ENCODE measurements at places on chromosomes 11 and 22.

DNA sequence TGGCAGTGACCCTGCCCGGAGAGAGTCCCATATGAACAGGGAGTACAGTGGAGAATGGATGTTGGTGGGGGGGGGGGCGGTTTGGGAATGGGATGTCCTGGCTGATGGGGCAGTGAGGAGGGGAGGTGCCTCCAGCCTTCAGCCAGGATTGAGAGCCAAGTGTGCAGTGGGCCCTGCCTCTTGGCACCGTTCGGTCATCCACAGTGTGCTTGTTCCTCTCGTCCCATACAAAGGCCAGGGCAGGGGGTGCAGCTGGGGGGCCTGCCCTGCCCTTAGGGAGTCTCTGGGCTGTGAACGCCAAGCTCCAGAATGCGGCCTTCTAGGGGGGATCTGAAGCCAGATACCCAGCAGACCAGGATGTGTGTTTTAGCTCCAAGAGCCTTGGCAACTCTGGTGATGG is 34.0 kb downstream of the KCNC1 start:
- no peak for DNase-seq

- no peak for DNase-seq
These were observed 579 bp upstream of the CABP7 start for GRCh38 chr22:29718949-29719898.

GRCh38 chr11:76683161-76684095 is 12.9 kb upstream of the LRRC32 start:
- DNase-seq = no peak

DNA sequence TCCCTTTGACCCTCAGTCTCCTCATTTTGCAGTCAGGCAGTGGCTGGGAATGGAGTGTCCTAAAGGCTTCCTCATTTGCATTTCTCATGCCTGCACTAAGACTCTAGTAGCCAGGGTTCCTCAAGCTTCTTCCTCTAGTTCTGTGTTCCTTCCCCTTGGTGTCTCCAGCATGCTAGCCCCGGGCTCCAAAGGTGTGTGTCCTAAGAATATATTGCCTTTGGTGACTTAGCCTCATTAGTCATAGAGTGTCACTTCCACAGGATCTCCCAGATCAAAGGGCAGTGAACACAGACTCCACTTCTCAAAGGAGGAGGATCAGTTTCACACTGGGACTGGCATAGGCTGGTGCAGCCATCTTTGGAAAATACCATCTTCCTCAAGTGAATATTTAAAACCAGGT is 21.4 kb upstream of the ACER3 start:
- DNase-seq = peak; percentile 57

DNA sequence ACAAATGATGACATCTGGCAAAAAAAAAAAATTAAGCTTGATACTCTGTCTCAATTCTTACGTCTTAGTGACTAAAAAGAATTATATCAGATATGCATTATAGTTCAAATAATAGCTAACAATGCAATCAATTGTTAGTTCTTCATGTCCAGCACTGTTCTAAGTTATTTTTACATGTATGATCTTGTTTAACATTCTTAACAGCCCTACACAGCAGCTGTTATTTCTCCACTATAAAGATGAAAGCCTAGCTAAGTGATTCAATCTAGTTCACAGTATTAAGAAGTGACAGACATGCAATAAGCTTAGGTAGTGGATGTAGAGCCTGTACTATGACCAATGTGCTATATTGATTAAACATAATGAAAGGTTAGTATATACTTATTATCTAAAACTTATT is 4.1 kb downstream of the ZNF214 start:
- DNase-seq = no peak

GRCh38 chr22:27405672-27406388 is 395.7 kb downstream of the MN1 start:
- no peak for DNase-seq

- DNase-seq = peak; percentile 4
These were observed 123.6 kb upstream of the TENM4 start for GRCh38 chr11:79564288-79564925.

GRCh38 chr11:13227676-13228255 is 49.8 kb upstream of the BMAL1 start:
- no peak for DNase-seq

- no peak for DNase-seq
These were observed 10.8 kb upstream of the CYP2R1 start for GRCh38 chr11:14902650-14903350.

- DNase-seq = no peak
These were observed 11.0 kb downstream of the SULT4A1 start for GRCh38 chr22:43851058-43851978.

DNA sequence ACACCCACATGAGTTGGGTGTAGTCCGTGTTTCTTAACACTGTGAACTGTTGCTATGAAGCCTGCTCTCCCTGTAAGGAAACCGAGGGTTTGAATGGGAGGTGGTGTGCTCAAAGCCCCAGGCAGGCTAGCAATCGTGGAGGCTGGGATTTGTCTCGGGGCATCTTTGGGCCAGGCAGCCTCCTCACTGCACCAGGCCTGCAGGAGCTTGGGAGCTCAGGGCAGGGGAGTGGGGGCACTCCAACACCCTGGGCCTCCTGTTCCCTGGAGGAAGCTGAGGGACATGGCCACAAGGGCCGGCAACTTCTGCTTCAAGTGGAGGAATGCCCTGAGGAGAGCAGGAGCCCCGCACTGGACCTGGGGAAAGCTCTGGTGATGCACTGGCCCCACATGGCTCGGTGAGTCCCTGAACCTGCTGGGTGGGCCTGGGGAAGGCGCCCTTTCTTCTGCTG is 164.7 kb upstream of the B3GAT1 start:
- DNase-seq = no peak

- no peak for DNase-seq
These were observed 25.6 kb downstream of the ANKRD42 start for GRCh38 chr11:83219095-83219494.

DNA sequence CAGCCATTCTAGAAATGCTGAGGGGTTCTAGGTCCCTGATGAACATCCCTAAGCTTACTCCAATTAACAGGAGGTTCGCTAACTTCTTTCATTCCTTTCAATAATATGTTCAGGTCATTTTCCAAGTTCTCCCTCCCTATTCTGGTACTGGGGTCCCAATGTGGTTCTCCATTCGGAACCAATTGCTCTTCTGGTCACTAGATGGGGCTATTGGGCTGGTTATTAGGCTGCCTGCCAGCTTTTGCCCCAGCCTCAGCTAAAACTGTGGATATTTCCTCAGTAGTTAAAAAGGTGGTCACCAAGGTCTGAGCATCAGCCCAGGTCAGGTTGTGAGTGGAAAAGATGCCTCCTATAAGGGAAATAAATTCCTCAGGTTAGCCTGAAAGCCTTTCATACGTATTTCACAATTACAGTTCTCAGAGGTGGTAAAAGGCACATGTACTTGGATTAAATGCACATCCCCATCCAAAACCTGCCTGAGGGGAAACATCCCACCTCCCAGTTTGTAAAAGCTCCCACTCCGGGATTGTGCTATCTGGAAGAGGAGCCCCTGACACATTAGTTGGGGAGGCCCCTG is 161.1 kb upstream of the CCDC179 start:
- DNase-seq = peak; percentile 9

DNA sequence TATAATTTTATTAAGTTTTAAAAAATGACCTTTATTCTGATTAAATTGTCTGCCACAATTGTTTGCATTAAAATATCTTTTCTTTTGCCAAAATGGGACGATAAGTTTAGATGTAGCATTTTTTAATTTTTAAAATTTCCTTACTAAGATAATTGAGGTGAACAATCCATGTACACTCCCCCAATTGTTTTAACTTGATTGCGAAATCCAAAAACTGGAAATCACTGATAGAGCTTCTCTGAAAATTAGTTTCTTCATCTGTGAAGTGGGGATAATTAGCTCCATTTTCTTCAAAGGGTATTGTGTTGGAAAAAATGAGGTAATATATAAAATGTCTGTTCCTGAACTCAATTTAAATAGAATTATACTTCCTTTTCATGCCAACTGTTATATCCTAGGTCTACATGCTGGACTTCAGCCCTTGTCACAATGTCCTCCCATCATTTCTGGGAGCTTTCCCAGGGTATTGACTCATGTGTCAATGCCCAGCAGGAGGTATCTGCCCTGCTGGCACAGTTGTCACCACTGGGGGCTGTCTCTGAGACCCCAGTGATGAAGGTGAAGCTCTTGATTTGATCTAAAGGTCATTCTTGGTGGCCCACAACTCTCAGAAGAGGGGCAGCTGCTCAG is 28.7 kb upstream of the NAV2 start:
- no peak for DNase-seq

- no peak for DNase-seq
These were observed 11.3 kb downstream of the PTPN5 start for GRCh38 chr11:18780329-18780728.

- no peak for DNase-seq
These were observed 11.5 kb downstream of the PKNOX2 start for GRCh38 chr11:125175896-125176575.

DNA sequence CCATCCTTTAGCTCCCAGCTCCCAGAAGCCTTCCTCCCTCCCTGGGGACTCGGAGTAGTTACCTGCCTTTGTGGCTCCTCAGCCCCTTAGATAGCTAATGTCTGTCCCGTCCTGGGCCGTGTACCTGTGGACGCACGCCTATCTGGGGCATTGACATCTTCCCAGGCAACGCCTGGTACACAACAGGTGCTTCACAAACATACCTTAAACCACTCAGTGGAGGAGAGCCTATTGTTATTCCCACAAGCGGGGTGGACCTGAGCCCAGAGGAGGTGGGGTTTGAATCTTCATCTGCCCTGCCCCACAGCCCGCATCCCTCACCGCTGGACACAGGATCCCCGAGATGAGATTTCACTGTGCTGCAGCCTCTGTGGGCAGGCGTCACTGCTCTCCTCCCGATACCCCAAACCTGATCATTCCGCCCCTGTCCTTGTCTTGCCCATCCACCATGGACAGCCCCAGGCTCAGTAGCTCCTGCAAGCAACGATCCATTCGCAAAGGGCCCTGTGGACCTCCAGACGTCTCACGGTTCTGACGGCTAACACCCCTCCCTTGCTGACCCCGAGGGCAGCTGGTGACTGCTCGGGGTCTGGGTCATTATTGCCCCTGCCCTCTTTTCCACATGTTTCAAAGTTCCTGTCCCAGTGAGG is 73.8 kb upstream of the SHISAL1 start:
- DNase-seq = no peak

GRCh38 chr11:28619846-28620540 is 511.8 kb downstream of the METTL15 start:
- no peak for DNase-seq

Data from left colon (tissue), 2 donors.